Fibroblast of skin of left biceps (primary cell): ENCODE measurements at places on chromosomes 16 and 17.

DNA sequence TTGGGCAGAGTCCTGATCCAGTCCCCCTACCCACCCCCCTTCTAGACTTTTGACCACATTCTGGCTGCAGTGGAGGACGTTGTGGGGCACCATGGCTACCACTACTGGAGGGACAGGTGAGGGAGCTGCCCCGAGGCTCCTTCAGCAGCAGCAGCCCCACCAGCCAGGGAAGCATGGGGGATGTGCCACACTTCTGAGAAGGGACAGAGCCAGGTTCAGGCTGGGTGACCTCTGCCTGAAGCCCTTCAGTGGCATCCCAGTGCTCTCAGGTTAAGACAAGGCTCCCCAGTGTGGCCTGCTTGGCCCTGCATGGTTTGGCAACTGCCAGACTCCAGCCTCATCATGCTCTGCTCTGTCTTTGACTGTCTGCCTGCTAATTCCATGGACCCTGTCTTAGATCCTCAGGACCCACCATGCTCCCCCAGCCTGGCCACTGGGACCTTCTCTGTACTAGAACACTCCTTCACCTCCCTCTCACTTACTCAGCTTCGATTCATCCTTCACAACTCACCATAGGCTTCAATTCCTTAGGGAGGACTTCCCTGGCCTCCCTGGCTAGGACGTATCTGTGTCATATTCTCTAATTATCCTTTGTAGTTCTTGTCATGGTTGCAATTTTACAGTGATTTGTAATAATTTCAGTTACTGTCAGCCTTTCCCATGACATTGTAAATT lies 8.8 kb downstream of the SLC9A5 start:
- no peak for DNase-seq

DNA sequence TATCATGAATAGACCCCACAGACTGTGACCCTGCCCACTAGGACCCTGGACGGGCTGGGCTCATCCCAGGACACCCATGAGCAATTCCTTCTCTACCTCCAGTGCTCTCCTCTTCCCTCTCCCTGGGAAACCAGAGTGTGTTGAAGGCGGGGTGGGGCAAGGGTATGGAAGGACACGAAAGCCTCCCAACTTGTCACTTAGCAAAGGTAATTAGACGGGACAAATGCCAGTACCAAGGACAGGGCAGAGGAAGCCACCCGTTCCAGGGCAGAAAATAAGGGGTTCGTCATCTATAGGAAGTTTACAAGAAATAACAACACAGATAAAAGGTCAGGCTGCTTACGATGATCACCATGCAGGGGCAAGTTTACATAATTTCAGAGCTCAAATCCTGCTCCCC lies 4.9 kb upstream of the EPX start:
- DNase-seq: no peak

- no peak for DNase-seq
Observed at GRCh38 chr17:82134101-82134500, 36.1 kb upstream of the FASN start.

GRCh38 chr16:31458073-31458843 lies 1.0 kb upstream of the ARMC5 start:
- no peak for DNase-seq

GRCh38 chr16:79369796-79370195 lies 230.7 kb downstream of the MAF start:
- no peak for DNase-seq

DNA sequence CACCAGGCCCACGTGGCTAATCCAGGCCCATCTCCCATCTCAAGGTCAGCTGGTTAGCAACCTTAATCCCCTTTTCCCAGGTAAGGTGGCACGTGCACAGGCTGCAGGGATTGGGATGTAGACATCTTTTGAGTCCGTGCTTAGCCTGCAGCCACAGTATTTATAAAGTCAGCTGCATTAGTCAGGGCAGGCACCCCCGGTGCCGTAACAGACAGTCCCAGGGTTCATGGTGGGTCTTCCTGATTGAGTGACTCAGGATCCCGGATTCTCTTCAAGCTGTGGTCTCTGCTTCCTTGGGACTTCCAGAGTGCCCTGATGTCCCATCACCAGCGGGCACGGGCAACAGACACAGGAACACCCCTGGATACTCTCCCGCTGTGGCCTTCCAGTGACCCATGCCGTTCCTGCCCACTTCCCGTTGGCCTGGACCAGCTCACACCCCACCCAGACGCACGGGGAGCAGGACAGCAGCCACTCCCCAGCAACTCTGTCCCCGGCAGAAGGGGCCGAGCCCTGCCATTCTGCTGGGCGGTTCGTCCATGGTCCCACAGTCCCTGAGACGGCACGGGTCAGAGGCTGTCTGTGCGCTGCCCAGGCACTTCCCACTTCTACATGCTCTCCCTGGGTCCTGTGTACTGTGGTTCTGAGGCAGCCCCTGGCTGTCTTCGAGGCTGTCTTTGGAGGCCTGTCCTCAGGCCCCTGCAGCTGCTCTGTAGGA lies 248.6 kb upstream of the GSE1 start:
- no peak for DNase-seq

GRCh38 chr17:12409082-12409481 lies 256.6 kb upstream of the MYOCD start:
- DNase-seq: no peak

DNA sequence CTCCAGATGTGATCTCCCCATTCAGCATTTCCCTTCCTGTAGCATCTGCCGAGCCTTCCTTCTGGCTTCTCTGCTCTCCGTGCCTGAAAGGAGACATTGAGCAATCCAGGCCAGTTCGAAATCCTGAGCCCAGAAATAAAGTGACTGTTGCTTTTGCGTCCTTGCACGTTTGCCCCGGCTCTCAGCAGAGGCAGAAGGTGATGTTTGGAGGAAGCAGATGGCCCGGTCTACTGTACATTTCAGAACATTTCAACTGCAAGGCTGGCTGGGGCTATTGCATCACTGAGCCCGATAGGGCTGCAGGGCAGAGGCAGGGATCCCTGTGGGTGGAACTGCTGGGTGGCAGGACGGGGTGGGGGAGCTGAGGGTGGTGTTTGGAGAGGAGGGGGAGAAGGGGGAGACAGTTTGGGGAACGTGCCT lies 29.4 kb downstream of the IRF8 start:
- no peak for DNase-seq

DNA sequence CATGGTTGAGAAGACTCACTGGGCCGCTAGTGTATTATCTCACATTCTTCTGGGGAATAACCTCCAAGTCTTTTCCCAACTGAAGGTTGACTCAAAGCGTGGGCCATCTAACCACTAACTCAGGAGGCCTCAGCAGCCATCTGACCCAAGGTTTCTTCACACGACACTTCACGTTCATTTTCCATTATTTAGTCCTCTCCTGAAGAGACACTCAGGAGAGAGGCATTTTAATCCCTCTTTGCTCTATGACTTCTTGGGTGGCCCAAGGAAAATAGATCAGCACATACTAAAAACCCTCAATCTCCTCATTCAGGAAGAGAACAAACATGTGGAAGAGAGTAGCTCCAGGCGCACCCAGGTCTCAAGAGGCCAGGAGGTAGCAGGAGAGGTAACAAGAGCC lies 252.8 kb upstream of the FOXF1 start:
- no peak for DNase-seq

GRCh38 chr17:79888811-79889634 lies 49.8 kb upstream of the CBX4 start:
- DNase-seq: no peak

DNA sequence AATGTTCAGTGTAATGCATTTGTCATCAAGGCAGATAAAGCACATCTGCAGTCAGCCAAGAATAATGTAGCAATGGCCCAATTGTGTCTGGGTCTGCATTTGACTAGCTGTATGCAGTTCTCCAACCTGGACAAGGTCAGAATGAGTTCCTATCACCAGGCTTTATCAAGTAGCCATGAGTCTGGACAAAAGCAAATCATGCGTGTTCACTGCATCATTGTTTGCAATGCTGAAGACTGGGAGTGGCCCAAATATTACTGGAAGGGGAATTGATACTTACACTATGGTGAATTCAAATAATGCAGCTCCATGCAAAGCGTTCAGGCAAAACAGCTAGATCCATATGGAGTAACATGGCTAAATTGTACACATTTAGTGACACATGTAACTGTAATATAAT lies 250.9 kb downstream of the TOX3 start:
- DNase-seq: no peak

- DNase-seq: no peak
Observed at GRCh38 chr17:44906763-44907728, 7.8 kb upstream of the EFTUD2 start.

GRCh38 chr16:17037499-17037898 lies 433.3 kb downstream of the XYLT1 start:
- no peak for DNase-seq

DNA sequence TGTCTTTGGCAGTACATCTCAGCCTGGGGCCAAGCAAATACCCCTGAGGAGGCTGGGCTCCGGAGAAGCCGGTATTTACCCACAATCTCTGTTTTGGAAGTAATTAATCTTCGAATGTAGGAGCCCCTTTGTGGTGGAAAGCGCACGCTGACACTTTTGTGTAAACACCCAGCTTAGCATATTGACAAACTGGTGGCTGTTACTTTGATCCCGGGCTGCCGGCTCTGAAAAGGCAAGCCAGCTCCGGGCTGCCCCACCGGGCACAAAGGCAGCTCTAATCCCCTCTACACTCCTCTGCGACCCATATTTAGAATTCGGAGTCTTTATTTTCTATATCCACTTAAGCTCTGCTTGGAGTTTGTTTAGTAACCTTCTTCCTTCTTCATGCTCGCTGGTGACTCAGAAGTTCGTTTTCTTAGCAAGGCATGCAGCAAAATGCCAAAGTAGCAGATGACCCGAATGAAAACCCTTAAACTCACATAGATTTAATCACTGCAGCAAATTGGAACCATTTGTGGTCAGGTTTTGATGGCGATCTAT lies 144.0 kb upstream of the IRX3 start:
- DNase-seq: peak; percentile 52

DNA sequence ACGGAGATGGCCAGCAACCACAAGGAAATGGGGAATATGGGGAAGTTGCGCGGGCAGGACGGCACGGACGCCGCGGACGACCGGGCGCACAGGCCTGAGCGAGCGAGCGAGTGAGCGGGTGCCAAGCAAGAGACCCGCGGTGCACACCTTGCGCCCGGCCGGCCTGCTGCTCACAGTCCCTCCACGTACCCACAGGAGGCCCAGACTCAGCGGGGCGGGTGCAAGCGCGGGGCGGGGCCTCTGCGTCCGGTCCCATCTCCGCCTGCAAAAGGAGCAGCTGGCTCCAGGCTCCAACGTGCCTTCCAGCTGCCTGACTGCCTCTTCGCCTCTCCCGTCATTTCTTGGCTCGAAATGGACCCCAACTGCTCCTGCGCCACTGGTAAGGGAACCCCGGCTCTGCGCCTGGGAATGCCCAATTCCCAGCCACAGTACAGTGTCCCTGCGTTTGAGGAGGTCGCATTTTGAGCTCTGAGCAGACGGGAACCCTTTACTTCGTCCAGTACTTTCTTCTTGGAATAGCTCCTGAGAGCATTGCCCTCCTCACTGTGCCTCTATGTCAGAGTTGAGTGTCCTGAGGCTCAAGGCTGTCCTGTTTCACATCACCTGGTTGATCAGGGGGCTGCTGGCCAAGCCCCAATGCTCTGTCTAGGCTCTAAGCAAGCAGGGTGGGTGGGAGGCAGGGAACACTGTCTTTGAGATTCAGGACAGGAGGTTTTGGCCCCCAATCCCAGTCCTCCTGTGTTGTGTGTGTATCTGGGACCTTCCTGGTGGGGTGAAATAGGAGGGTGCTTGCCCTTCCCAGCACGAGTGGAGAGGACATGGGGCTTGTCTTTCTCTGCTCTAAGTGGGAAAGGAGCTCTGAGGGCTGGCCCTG lies 8.1 kb upstream of the MT1E start:
- no peak for DNase-seq

DNA sequence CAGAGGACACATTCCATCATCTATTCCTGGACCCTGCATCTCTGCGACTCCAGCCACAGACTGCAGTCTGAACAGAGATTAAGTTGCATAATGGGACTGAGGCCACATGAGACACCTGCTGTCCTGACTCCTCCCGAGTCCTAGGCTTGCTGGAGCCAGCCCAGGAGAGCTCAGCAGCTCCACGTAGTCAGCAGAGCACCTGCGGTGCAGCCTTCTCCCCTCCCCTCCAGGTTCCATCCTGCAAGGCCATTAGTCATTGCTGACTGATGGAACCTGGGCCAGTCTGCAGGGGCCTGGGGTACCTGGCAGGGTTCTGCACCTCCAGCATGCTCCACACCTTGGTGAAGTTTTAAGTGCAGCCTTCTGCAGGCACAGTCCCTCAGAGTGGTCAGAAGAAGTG lies 76.7 kb downstream of the PLD6 start:
- DNase-seq: no peak

DNA sequence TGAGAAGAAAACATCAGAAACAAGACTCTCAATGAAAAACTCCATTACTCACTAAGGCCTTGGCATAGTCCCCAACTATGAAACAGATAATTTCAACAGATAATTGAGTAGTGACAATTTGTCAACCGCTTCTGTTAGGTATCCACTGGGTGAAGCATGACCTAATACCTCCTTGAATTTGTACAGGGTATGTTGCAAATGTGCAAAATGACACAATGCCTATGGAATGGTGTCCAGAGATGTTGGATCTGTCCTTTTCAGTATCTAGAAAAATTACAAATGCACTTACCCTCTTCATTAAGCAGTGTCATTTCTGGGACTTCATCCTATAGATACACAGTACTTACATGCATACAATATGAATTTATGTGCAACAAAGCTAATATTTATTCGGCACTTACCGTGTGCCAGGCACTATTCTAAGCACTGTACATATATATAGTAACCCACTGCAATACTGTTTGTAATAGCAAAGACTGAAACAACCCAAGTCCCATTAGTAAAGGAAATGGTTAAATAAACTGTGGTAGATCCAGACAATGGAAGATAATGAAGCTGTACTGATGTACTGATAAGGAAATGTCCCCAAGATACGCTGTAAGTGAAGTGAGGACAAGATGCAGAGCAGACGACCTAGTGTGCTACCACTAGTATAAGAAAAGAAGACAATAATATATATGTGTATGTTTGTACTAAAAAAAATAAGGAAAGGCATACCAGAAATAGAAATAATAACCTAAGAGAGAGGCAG lies 21.4 kb upstream of the SLC6A4 start:
- DNase-seq: no peak

DNA sequence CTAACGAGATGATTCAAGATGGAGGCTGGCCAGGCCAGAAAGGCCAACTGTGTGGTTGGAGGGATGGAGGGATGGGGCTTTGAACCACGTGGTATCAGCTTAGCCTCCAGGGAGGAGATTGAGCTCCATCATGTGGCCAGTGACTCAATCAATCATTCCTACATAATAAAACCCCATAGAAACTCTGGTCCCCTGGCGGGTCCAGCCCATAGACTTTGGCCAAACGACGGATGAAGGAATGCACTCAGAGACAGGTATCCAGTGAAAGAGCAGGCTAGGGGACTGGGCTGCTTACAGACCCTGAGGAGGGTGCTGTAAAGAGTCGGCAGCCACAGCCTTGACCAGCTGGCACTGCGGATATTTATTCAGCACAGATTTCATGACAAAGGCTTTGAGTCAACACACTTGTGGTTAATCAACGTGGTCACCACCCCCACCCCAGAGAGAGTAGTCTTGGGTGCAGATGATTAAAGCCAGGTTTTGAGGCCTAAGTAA lies 308.7 kb upstream of the TNRC6C start:
- DNase-seq: no peak
